ENCODE measurements at places on chromosomes 11 and 22.

GRCh38 chr11:132244846-132245245 is 874.4 kb downstream of the NTM start:
- no peak for DNase-seq

GRCh38 chr22:33737662-33738061 is 182.6 kb downstream of the LARGE1 start:
- no peak for DNase-seq

- DNase-seq: no peak
Observed at GRCh38 chr22:50178871-50179869, 6.5 kb upstream of the TRABD start.

GRCh38 chr11:117663414-117663813 is 133.6 kb downstream of the DSCAML1 start:
- DNase-seq: no peak

DNA sequence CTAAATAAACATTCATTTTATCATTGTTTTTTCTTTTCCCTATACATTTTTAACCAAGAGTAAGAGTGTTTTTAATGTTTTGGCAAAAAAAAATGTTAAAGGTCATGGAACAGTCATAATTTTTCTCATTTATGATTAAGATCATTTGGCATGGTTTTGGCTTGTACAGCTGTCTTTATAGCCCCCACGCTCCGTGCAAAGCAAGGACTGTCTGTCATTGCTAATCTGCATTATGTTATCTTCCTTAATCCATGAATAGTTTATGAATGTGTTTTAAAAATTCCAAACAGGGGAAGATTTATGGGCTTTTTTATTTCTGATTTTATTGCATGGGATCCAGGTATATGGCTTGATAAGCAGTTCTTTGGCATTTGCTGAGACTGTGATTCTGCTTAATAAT is 28.1 kb downstream of the PGM2L1 start:
- no peak for DNase-seq

GRCh38 chr11:12235947-12236743 is 125.8 kb downstream of the MICAL2 start:
- peak; percentile 59 for DNase-seq

DNA sequence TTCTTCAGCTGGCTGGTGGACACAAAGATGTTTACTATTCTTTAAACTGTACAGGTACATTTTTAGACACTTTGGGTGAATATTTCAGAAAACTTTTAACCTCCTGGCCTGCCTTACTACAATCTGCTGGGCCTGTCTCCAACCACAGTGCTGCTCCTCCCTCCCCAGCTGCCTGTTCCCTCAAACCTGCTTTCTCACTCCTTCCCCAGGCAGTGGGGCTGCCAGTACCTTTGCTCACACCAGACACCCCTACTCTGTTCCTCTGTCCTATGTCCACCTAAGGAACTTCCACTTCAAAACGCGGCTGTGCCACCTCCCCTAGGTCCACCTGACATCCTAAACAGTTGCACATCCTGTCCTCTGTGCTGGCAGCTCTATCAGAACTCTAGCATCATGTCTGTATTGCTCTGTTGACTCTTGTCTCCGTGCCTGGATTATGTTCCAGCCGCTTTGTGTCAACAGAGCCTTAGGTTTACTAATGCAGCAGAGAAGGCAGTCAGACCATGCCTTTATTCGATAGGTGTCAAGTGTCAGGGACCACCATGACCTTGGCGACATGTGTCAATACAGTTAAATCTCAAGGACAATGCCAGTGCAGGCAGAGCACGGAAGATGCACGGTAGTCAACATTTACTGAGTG is 13.4 kb downstream of the ZP1 start:
- no peak for DNase-seq

- no peak for DNase-seq
Observed at GRCh38 chr22:36755316-36755715, 20.6 kb downstream of the IFT27 start.

DNA sequence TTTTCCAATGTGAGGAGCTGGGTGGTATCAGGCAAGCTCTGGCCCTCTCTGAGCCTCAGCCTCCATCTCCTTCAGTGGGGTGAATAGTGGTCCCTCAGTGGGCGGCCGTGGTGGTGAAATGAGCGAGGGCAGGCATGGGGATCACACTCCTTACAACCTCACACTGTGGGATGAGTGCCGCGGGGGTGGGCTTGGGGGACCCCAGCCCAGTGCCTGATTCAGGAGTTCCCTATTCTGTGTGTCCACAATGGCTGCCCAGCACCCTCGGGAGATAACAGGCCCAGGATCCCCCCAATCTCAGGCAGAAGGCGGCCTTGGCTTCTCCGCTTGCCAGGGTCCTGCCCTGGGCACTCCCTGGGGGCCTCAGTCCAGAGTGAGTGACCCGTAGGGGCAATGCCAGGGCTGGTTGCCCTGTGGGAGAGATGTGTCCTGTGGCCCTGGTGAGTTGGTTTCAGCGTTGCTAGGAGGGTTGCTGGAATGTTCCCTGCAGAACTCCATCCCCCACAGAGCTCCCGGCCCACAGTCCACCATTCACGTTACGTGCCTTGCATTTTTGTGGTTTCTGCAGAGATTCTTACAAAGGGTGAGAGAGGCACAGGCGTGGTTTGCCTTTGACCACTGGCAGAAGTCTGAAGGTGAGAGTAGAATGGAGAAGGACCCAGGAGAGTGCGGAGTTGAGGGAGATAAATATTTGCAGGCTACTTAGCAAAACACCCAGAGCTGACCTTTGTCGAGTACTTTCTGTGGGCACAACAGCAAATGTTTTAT is 2.9 kb downstream of the ALDH3B1 start:
- DNase-seq: no peak
